ENCODE measurements at places on chromosomes 16 and 17.

DNA sequence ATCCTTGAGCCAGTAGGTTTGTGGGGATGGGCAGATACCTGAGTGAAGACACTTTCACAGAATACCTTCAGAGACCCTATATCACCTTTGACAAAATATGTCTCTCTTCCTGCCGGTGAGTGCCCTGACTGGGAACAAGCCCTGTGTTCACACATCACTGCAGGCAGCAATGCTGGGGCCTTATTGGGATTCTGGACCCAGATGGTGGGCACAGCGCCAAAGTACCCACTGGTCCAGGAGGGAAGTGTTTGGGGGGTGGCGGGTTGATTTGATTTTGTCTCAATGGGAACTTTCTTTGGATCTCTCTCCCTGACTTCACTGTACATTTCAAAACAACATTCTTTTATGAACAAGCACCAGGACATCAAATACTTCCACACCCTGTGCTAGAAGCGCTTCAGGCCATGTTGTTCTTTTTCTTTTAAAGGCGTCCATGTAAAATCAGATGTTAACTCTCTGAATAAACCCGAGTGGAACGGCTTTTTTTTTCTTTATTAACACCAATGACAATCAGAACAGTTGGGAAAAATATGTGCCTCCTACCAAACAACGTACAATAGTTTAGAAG, 62.4 kb upstream of the AKTIP start:
- no peak for DNase-seq

DNA sequence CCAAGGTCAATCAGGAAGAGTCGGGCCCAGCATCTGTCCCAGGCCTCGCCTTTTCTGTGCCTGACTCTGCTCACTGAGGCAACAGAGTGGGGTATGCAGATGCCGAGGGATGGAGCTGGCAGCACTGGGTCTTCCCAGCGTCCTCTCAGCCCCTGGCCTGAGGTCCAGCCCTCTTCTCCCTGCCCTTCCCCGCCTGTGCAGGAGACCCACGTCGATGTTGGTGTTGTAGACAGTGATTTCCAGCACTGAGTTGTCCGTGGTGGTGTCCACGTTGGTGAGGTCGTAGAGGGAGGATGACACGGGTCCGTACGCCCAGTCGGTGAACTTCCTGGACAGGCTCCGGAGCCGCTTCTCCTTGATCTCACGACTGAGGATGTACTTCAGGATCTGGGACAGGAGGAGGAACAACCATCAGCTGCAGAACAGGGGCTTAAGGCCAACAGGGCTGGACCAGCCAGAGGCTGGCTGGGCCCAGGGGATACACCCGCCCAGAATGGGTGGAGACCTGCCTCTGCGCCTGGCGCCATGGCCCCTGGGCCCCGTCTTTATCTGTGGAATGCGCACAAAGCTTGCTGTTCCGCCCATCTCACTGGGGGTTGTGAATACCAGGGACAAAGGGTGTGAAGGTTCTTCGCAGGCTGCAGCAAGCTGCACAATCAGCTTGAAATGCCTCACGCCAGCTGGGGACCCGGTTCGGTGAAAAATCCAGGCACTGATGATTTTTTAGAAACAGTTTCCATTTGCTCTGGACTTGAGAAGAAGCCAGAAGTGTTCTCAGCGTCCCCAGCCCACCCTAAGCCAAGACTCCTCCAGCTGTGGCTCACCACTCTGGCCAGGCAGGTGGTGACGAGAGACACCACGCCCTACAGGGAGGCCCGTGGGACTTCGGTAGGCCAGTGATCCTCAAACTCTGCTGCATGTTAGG, 27.5 kb downstream of the TRPV3 start:
- no peak for DNase-seq

- DNase-seq: no peak
These were observed 52.6 kb downstream of the RBFOX3 start for GRCh38 chr17:79558091-79558900.

DNA sequence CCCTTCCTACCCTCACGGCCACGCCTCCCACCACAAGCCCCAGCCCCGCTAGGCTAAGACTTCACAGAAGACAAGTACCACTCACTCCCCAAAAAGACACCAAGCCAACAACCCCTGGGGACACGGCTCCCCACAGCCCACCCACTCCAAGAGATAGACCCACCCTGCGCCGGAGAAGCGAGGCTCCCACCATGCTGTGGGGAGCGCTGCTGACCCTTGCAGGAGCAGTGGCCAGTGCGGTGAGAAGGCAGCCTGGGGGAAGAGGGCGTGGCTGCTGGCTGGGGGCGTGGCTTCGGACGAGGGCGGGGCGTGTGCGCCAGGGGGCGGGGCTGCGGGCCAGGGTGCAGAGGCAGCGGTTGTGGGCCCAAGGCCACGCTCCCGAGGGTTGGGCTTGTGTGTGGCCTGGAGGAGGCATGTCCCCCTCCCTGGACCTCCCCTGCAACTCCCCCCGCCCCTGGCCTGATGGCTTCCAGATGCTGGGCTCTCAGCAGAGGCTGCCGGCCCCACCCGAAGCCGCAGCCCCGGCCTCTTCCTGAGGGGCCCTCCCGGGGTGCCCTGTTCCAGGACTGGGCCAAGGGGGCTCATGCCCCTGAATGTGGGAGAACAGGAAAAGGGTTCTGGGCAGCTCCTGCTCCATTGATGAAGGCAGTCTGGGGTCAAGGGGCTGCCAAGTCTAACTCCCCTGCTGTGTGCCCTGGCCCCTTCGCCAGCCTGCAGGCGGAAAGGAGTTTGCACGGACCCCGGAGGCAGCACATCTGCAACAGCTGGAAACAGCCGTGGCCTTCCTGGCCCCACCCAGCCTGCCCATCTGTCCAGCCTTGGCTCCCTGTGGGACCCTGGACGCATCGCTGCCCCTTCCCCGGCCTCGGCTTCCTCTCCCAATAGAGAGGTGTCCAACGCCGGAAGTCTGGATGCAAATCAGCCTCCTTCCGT, 9.1 kb downstream of the TFAP4 start:
- DNase-seq: no peak

GRCh38 chr17:40873801-40874200, 6.8 kb upstream of the KRT12 start:
- no peak for DNase-seq

All from stimulated activated CD4-positive, alpha-beta T cell treated with anti-CD3 and anti-CD28 coated beads, Interleukin-12 subunit alpha, Interleukin-12 subunit beta, amount 100 ng/mL, for 48 hours (primary cell).